ENCODE measurements at places on chromosomes 4 and X.

GRCh38 chr4:88803600-88804096 lies 106.0 kb upstream of the NAP1L5 start:
- DNase-seq: no peak

- no peak for DNase-seq
Observed at GRCh38 chrX:148658115-148658730, 157.8 kb downstream of the AFF2 start.

DNA sequence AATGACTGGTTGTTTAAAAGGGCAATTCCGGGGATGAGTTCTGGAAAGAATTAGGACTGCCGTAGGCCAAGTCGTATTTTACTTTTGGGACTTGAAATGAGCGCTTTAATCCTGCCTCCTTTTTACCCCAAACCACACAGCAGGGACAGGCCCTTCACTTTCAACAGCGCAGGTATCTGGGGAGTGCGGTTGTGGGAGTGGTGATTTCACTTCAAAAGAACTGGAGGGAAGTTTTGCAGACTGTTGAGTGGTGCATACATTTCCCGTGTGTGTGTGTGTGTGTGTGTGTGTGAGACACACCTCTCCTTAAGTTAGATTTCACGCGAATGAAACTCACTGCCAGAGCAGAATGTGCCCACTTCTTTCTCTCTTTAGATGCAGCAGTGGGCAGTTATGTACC lies 2.8 kb downstream of the NHS start:
- DNase-seq: no peak

DNA sequence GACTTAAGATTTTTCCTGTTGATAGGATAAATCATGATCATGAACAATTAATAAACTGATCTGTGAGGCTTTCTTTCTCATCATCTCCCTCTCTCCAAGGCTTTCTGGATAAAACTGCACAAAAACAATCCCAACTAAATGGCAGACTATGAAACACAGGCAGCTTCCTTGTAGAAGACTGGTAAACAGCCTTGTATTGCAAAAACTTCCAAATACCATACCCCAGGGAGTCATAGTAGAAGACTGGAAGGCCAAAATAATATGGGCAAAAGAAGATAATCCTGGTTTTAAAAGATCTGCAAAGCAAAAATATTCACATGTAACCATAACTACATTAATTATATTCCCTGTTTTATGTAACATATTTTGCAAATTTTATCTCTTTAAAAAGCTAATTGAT lies 113.0 kb downstream of the ANAPC10 start:
- DNase-seq: no peak

DNA sequence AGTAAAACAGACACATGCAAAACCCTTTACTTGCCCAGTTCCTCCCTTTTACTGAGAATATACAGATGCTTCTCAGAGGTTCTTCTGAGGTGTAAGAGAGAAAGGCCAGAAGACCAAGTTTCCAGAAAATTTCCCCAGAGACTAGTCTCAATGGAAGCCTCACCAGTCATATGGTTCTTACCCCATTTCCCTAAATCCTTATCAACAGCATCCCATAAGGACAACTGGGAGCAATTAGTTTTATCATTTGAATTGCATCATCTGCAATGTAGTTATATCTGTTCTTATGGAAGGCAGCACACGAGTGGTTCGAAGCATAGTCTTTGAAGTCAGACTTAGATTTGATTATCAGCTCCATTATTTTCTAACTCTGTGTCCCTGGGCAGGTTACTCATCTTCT lies 203.6 kb upstream of the PPARGC1A start:
- DNase-seq: no peak

DNA sequence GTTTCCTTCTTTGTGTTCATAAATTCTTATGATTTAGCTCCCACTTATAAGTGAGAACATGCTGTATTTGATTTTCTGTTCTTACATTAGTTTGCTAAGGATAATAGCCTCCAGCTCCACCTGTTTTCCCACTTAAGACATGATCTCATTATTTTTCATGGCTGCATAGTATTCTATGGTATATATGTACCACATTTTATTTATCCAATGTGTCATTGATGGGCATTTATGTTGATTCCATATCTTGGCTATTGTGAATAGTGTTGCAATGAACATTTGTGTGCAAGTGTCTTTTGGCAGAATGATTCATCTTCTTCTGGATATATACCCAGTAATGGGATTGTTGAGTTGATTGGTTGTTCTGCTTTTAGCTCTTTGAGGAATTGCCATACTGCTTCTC lies 1234.8 kb downstream of the ADGRL3 start:
- no peak for DNase-seq

- no peak for DNase-seq
Observed at GRCh38 chr4:153916273-153916755, 127.4 kb upstream of the SFRP2 start.

- DNase-seq: no peak
Observed at GRCh38 chrX:115912372-115912897, 258.1 kb upstream of the AGTR2 start.

GRCh38 chr4:38456096-38456495 lies 207.9 kb upstream of the KLF3 start:
- no peak for DNase-seq

DNA sequence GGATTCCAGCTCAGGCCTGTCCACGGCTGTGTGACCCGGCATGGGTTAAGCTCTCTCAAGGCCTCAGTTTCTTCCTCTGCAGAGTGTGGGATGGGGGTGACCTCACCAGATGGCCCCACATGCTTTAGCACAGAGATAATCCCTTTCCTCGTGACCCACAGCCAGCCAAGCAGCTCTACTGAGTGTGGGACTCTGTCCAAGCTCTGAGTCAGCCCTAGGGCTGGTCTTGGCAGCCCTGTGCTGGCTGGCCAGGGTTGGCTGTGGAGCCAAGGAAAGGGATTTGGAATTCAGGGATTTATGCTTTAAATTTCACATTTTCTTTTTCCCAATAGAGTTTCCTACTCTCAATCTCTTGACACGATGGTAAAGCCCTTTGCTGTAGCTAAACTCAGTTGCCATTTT lies 19.7 kb upstream of the SPON2 start:
- no peak for DNase-seq

DNA sequence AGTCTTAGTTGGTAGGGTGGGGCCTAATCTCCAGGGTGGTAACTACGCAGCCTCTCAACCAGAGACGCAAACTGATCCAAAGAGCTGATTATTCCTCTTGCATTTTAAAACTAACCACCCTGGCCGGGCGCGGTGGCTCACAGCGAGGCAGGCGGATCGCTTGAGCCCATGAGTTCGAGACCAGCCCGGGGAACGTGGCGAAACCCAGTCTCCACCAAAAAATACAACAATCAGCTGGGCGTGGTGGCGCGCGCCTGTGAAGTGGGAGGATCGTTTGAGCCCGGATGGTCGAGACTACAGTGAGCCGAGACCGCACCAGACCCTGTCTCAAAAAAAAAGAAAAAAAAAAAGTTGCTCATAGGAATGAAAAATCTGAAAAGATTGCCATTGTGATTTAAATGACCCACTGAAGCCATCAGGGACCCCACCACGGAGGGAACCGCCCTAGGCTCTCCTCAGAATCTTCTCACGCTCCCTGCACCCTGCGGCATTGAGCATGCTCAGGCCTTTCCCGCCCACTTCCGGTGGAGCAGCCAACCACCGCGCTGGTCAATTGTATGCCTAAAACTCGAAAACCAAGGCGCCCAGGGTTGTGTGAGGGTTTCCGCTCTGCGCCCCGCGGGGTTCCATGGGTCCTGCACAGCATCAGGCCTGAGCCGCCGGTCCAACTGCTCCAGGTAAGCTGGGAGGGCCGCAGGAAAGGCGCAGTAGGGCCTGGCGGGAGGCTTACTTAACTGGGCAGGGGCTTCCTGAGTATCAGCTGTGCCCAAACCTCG lies at the start of gene TRIM60:
TRIM60 (plus strand) TSS at position 564 of the 776 bp plus-strand sequence. CDS start 8,074 bp downstream, outside the sequence.
- no peak for DNase-seq

DNA sequence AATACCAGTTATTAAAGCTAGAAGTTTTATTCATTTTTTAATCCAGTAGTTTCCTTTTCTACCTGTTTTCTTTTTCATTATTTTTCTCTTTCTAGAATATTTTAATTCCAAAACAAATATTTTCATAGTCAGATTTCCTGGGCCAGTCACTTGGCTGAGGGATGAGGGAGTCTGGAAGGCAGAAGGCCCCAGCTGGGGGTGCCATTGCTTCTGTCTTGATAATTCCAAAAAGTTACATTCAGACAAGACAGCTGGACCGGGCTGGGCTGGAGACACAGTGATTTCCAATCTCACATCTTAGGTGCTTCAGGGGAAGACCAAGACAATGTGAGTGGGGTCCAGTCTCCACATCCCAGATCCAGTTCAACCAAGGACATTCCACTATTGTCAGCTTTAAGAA lies 263.5 kb downstream of the TMA16 start:
- no peak for DNase-seq

- no peak for DNase-seq
Observed at GRCh38 chr4:20259707-20260106, 8.0 kb downstream of the SLIT2 start.

DNA sequence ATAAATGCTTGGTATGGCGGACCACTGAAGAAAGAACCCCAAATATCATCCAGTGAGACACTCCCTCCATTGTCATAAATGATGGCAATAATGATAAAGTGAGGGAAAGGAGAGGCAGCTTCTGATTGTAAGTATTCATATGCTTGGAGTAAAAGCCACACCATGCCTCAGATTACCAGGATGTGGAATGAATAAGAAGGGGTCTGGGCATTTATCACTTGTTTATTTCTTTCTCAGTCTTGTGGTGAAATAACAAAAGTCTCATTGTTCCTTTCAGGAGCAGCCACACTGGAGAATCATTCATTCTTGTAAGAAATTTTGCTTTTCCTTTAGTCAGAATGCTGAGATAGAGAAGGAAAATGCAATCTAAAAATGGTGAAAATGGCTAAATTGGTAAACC lies 21.7 kb downstream of the F8 start:
- DNase-seq: no peak

DNA sequence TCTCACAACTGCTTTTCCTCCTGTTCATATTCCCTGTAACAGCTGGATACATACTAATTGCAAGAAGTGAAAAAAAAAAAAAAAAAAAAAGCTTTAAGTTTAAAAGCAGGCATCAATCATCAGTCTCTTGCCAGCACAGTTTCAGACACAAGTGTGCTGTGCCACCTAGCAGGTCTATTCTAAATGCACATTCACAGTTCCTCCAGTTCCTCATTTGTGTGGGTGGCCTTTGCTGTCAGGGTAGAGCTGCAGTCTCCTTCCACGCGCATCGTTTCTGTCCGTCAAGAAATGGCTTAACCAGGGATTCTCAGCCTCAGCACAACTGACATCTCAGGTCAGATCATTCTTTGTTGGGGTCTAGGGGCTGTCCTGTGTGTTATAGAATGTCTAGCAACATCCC lies 61.6 kb downstream of the SCML1 start:
- no peak for DNase-seq

- no peak for DNase-seq
Observed at GRCh38 chr4:27090406-27090805, 229.8 kb downstream of the STIM2 start.

GRCh38 chrX:19188566-19188965 lies 66.3 kb upstream of the ADGRG2 start:
- no peak for DNase-seq

DNA sequence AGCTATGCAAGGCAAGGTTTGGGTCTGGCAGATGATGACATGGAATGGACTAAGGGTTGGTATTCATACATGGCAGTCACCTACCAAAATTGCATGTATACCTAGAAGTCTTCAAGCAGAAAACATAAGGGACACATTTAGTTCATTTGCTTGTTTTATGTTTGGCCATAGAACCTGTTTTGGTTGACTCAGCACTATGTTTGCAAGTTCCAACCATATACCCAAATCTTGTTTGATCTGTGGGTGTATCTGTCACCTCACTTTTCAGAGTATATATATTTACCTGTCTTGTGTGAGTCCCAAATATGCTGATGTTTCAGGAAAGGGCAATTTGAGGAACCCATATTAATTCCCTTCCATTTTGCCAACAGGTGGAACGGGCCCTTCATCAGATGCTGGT lies 39.3 kb downstream of the ATG4A start:
- no peak for DNase-seq

GRCh38 chr4:173171098-173171497 lies 2.5 kb downstream of the GALNT7 start:
- DNase-seq: no peak

- no peak for DNase-seq
Observed at GRCh38 chrX:155266439-155266838, 2.1 kb upstream of the RAB39B start.

GRCh38 chr4:110106931-110107296 lies 91.5 kb downstream of the ELOVL6 start:
- no peak for DNase-seq

DNA sequence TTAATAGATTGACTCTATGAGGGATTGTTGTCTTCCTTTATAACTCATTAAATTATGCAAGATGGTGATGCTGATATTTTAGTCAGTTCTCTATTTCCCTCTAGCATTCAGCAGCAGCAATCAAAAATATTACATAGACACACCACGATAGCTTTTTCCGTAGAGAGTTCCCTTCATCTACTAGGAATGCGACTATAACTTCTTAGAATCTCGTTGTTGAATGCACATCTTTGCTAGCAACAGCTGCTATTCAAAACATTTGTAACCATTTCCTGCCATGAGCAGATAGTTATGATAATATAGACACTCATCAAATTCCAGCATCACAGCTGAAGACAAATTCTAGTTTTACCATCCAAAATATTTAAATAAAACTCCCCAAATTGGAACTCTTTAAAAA lies 147.4 kb upstream of the FGF13 start:
- DNase-seq: no peak

- DNase-seq: no peak
Observed at GRCh38 chrX:128862557-128862956, 660.7 kb downstream of the SMARCA1 start.

- DNase-seq: no peak
Observed at GRCh38 chr4:18109676-18110075, 88.1 kb upstream of the LCORL start.

DNA sequence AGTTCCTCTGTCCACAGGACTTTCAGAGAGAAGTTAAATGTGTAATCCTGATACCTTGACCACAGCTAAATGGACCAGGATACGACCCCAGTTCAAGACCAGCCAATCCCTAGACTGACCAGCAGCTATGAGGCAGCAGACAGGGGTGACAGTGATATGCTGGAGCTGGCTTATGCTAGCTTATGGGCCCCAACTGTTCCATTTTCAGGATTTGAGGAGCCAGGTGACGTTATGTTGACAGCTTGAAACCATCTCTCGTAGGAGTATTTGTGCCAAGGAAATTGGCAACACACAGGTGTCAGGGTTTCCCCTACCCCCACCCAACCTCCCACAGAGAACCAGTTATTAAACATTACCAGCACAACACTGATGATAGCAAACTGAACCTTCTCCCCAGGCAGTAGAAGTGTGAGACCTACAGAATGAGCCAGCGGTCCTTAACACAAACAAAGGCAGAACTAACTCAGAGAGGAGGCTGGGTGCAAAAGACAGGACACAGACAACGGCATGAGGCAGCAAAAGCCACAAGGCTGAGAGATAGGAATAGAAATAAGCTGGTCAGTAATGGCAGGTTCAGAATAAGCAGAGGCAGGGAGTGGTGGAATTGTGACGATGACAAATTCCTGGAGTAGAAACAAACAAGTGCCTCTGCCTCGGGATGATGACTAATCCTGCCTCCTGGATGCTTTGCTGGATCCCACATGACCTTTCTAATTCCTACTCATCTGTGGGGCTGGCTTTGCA lies 85.6 kb upstream of the CPEB2 start:
- DNase-seq: no peak

- no peak for DNase-seq
Observed at GRCh38 chr4:174460684-174461083, 61.6 kb downstream of the HPGD start.

Data from activated CD4-positive, alpha-beta T cell treated with anti-CD3 and anti-CD28 coated beads, Interleukin-2, amount 50 U/mL, for 4 hours (primary cell).